SK-N-SH treated with all-trans-retinoic acid at 6 μM for 48 hours (cell line): ENCODE measurements at places on chromosomes 1 and 21.

GRCh38 chr21:45494851-45495680, 47.2 kb downstream of the SLC19A1 start:
- ATAC-seq: no peak

DNA sequence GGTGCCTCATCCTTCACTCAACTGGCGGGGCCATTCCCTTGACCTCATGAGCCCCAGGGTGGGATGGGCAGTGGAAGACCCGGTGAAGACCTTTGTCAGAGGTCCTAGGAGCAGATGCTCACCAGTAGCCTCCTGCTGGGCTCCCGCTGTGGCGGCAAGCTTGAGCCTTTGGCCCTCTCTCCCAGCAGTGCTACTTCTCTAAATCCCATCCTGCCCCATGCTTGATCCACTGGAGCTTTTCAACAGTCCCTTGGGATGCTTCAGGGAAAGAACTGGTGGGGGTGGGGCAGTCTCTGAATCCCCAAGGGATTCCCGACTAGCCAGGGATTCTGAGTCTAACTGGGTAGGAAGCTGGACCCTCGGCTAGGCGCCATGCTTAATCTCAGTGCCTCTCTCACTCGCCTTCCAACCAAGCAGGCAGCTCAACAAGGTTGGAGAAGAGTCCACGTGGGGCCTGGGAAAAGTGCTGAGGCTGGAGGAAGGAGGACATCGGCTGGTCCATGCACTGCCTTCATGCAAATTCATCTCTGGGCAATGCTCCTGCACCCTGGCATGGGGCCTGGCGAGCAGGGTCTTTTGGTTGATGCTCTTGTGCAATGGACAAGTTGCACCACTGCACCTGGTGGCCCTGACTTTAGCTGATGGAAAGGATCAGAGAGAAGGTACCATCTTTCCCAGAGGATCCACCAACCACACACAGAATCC, 190.3 kb downstream of the GRIK3 start:
- ATAC-seq: no peak

GRCh38 chr1:157988002-157988401, 5.4 kb upstream of the KIRREL1 start:
- ATAC-seq: no peak

DNA sequence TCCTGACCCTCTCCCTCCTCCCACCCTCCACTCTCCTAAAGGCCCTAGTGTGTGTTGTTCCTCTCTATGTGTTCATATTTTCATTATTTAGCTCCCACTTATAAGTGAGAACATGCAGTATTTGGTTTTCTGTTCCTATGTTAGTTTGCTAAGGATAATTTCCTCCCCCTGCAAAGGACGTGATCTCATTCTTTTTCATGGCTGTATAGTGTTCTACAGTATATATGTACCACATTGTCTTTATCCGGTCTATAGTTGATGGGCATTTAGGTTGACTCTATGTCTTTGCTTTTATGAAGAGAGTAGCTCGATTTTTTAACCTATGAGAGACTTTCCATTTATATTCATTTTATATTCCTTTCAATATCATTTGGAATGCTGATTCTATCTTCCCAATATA, 7.9 kb upstream of the PTBP2 start:
- no peak for ATAC-seq

DNA sequence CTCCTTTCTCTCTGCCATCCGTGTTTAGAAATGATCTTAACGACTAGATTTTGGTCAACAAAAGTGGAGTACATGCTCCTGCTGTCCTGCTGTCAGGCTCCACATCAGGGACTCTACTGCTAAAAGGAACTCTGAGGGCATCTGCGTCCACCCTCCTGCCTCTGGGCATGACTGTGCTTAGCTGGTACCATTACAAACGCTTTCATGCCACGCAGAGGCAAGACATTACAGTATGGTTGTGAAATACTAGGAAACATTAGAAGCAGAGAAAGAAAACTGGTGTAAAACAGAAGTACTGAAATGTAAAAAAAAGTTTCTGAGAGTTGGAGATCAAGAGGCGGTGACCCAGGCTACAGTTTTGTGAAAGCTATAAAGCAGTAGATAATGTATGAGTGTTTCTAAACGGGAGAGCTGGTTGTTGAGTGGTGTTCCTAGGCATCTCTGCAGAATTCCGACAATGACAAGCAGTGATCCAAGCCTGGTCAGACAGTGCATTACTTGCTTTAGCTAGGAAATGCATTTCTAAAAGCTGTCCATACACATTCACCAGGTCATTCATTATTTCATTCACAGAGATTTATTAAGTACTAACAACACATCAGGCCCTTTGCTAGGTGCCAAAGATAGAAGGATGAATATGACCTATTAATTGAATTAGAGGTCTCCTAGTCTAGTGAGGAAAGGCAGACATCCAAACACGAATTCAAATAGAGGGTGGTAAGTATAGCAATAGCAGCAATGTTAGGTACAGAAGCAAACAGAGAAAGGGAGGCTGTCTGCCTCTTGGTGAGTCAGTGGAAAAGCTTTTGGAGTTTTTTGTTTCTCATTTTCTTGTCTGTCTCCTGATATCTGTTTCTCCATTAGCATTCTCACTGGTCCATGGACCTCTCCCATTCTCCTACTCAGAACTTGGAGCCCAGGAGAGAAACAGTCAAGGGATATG, 401.9 kb downstream of the LMO4 start:
- ATAC-seq: peak; percentile 90

GRCh38 chr1:39898648-39899603, 2.8 kb downstream of the MYCL start:
- peak; percentile 47 for ATAC-seq

- peak; percentile 73 for ATAC-seq
Measured at GRCh38 chr1:41812453-41812852, 106.3 kb downstream of the HIVEP3 start.

GRCh38 chr1:121445679-121446078, 260.9 kb downstream of the SRGAP2C start:
- ATAC-seq: no peak

- no peak for ATAC-seq
Measured at GRCh38 chr21:43361493-43362296, 65.2 kb downstream of the SIK1 start.

- ATAC-seq: no peak
Measured at GRCh38 chr1:170049176-170049800, 25.2 kb downstream of the KIFAP3 start.

DNA sequence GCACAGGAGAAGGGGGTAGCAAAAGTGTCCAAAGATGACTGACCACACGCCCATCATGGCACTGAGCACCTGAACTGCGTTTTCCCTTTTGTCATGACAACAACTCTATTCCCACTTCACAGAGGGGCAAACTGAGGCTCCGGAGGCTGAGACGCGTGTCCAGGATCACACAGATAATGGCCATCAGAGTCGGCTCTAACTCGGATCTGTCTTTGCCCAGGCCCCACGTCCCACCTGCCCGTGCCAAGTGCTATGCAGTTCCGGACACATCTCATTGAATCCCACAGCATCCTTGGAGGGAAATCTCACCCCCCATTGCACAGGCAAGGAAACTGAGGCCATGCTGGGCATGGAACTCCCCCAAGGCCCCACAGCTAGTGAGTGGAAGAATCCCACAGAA, 62.1 kb downstream of the MATN1 start:
- no peak for ATAC-seq

GRCh38 chr1:168330285-168330684, 49.6 kb downstream of the TBX19 start:
- no peak for ATAC-seq

DNA sequence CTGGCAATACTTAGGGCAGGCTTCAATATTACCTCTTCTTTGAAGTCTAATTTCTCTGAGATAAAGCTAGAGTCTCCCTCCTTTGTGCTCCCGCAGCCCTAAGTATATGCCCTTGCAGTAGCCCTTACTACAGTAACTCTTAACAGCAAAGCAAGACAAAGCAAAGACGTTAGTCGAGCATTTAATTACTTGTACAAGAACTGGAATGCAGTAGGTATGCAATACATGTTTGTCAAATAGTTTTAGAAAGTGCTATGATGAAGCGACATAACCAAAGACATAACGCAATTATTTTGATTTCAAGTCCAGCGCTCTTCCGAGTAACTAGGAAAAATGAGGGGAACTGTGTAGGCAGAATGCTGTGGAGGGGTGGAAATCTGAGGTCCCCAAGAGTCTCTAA, 1.6 kb downstream of the P3H1 start:
- ATAC-seq: no peak

- ATAC-seq: peak; percentile 58
Measured at GRCh38 chr1:197486946-197487345, 218.9 kb downstream of the CRB1 start.

DNA sequence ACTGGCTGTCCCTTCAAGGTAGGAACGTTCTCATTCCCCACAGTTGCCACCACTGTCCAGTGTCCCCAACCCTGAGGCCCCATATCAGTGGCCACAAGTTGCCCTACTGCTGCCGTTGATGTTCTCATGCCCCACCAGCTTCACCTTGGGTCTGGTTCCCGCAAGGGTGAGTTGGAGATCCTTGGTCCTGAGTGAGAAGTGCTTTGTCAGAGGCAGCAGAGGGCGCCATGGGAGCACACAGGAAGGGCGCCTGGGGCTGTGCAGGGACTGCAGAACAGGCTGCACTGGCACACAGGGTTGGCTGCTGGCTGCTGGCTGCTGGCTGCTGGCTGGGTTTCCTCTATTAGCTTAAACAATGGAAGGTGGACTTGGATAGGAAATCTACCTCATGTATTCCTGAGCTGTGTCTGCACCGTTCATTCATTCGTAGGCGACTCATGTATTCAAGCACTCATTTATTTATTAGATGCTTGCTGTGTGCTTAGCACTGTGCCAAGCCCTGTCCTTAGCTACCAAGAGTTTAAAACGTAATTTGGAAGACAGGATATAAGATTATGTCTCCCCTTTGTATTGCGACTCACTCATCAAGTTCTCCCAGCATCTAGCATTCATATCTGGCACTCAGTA, 2.1 kb upstream of the S100A9 start:
- ATAC-seq: peak; percentile 85

DNA sequence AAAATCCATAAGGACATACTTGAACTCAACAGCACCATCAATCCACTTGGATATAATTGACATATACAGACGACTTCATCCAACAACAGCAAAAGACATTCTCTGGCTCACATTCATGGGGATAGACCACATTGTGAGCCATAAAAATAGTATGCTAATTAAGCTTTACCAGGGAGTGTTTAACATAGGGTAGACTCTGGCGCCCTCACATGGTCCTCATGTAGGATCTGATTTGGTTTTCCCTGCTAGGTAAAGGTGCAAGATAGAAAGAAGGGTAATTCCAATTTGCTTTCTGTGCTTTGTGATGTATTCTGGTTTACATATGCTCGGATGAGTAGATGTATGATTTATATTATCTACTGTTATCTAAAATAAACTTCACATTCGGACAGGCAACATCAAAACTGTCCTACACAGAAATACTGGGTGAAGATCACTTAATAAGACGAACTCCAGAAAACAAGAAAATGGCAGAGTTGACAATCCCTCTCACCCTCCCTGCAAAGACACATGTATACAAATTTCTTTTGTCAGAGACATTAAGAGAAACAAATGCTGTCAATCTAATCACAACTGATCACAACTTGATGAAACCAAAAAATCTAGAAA, 27.7 kb downstream of the CR1L start:
- ATAC-seq: peak; percentile 87

GRCh38 chr1:203114202-203114601, 13.3 kb upstream of the ADORA1 start:
- ATAC-seq: no peak

GRCh38 chr1:181812208-181812607, 249.3 kb downstream of the ZNF648 start:
- ATAC-seq: no peak

DNA sequence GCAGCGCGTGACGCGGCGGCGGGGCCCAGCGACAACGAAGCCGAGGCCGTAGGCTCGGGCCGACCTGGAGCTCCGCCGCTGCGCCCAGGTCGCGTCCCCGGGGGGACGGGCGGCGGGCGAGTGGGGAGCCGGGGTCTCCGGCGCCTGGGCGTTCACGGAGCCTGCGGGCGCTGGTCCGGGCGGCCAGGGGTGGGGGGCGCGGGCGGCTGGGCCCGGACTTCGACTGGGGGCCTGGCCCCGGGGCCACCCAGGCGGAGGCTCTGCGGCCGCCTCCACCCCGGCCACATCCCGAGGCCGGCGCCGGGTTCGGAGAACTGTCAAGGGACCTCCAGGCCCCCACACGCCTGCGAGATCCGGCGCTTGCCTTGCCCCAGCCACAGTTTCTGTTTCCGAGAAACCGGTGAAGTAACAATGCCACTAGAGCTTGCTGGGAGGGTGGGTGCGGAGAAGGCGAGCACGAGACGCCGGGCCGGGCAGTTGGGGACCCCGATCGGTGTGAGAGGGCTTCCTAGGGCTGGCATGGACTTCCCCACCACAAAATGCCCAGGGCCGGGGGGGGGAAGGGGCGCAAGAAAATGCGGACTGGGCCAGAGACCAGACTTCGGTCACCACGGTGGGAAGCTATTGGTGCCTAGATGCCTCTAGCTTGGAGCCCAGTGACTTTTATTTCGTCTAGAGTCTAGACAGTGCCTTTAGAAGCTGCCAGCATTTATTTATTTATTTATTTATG, 501 bp downstream of the FBXO6 start:
- ATAC-seq: peak; percentile 50

GRCh38 chr1:209590405-209590804, 6.9 kb downstream of the CAMK1G start:
- ATAC-seq: peak; percentile 56

- peak; percentile 86 for ATAC-seq
Measured at GRCh38 chr1:225817611-225818061, 7.7 kb downstream of the EPHX1 start.

- ATAC-seq: peak; percentile 71
Measured at GRCh38 chr1:154129391-154129970, 25.4 kb downstream of the NUP210L start.

DNA sequence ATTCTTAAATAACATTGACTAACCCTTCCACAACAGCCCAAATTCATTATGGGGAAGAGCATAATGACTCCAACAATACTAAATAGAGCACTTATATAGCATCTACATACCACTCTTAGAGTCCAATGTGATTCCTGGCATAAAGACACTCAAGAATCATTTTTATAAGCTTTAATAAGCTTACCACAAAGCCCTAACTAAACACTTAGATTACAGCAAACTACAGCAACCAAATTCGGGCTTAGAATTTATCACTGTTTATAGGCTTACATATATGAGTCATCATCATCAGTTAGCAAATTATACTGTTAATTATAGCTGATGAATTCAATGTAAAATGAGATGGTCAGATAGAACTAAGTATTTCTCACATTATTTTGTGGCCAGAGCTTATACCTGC, 7.3 kb downstream of the SCYL3 start:
- no peak for ATAC-seq

- peak; percentile 99 for ATAC-seq
Measured at GRCh38 chr1:231590453-231591198, 36.0 kb upstream of the DISC1 start.

- no peak for ATAC-seq
Measured at GRCh38 chr1:2134266-2134620, 60.3 kb downstream of the FAAP20 start.

GRCh38 chr1:40781608-40781971, 2.0 kb upstream of the KCNQ4 start:
- no peak for ATAC-seq

GRCh38 chr1:19960591-19960990, 18.8 kb downstream of the PLA2G2A start:
- no peak for ATAC-seq

DNA sequence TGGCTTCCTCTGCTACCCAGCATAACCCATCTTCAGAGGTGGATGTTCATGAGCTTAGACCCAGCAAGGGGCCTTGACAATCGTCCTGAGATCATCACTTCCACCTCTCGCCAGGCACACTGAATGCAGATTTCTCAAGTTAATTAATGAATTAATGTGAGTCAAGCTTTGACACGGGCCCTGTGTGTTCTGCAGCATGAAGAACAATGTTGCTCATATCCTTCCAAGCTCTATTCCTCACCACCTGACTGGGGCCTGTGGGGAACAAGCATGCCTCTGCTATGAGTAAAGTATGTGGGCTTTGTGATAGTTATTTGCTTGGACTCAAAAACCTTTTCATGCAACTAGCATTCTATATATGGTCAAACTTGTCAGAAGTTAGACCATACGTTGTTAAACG, 122.0 kb downstream of the SEC16B start:
- no peak for ATAC-seq
